Stimulated activated CD4-positive, alpha-beta T cell treated with anti-CD3 and anti-CD28 coated beads, Interleukin-15, amount 100 ng/mL, for 1 hour (primary cell): ENCODE measurements at places on chromosomes 4 and X.

DNA sequence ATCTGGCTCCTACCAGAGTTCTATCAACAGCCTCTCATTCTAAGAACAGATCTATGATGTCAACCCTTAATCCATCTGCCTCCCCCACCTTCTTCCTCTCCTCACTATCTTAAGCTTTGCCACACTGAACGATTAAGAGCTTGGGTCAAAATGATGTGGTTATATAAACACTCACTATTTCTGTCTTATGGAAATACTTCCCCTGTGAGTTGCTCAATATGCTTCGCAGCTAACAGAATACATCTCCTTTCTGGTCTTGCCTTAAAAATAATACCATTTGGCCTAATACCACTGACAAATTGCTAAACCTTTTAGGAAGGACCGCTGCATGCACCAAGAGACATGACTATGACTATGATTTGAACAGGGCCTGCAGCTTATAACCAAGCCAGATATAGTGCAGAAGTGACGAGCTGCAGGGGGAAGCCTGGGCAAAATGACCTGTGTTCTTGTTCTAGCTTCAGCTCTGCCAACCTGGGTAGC is 130.9 kb downstream of the RNF150 start:
- DNase-seq = no peak

GRCh38 chrX:153628665-153629064 is 18.3 kb upstream of the DUSP9 start:
- DNase-seq = no peak

- DNase-seq = peak; percentile 23
These were observed 487 bp downstream of the HMGB2 start for GRCh38 chr4:173333658-173334084.

GRCh38 chr4:62656006-62656405 is 1455.9 kb downstream of the ADGRL3 start:
- no peak for DNase-seq

GRCh38 chrX:18534949-18535348 is 109.5 kb downstream of the CDKL5 start:
- no peak for DNase-seq

GRCh38 chr4:150668824-150669223 is 86.9 kb downstream of the MAB21L2 start:
- DNase-seq = no peak

GRCh38 chr4:148954011-148954749 is 512.0 kb upstream of the NR3C2 start:
- no peak for DNase-seq

DNA sequence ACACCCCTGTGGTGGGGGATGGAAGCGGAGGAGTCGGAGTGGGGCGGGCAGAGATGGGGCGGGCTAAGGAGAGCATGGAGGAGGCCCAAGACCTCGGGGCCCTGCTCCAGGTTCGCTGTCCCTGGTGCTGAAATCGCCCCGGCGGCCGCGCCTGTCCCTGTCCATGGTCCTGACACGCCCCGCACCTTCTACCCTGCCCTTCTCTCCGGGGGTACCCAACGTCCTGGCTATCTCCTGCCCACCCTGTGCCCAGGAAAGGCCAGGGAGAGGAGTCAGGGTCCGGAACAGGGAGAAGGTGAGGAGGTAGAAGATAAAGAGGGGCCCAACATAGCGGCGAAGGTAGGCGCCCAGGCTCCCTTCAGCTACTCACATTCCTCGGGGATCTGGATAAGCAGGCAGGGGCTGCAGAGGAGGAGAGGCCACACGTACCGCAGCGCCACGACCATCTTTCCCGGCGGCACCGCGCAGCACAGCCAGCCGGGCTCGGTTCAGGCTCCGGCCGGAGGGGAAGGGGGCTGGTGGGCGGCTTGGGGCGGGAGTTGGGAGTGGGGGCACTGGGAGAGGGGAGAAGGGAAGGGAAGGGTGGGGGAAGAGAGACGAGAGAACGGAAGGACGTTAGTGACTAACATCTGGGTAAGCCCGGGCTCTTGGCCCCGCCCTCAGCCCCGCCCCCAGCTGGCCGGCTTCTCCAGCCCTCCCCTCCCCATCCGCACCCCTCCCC is 10.4 kb downstream of the L1CAM start:
- peak; percentile 56 for DNase-seq

DNA sequence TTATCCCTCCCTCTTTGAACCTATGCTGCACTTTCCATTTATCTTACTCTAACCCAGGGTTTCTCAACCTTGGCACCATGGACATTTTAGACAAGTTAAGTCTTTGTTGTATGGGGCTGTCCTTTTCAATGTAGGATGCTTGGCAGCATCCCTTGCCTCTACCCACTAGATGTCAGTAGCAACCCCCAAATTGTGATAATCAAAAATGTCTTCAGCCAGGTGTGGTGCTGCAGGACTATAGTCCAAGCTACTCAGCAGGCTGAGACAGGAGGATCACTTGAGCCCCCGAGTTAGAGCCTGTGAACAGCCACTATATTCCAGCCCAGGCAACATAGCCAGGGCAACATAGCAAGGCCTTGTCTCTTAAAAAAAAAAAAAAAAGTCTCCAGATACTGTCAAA is 7.0 kb downstream of the LRCH2 start:
- DNase-seq = no peak

DNA sequence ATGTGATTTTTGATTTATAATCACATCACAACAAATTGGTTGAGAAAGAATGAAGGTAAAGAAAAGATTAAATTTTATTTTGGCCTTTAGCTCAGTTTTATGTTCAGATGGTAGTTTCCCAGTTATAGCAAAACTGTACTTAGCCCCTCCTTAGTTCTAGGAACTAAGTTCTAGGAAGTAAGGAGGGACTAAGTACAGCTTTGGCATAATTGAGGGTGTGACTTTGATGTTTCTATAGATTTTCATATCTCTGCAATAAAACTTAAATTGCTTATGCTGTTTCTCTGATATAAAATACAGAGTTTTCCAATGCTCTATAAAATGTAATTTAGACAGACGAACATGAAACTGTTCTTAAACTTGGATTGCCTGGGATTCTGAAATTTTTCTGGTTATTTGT is 46.6 kb upstream of the SLC4A4 start:
- no peak for DNase-seq

DNA sequence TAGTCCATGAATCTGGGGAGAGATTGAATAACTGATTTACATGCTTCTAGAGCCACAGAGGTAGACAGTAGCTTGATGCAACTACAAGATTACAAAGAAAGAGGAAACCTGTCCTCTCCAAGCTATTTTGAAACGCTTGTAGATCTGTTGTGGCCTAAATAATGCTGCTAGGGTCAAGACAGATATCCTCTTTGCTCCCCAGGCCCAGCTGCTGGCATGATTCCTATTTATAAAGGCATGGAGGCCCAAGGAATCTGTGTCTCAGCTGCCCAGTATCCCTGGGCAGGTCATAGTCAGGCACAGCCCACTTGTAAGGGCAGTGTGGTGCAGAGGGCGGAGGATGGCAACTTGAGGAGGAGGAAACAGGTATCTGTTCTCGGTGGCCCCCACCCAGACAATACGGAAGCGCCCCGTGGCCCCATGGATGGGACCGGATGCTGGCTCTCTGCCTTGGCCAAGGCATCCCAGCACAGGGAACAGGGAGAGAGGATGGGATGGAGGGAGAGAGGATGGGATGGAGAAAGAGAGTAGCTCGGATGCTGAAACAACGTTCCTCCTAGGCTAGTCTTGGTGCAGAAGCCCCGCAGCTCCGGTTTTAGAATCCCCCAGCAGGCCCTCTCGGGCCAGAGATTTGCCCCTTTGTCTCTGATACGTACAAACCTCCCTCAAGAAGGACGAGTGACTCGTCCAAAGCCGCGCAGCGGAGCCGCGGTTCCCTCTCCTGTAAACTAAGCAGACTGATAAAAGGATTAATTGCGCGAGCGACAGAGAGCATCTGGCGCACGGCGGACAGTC is 767 bp upstream of the SMIM20 start:
- no peak for DNase-seq

DNA sequence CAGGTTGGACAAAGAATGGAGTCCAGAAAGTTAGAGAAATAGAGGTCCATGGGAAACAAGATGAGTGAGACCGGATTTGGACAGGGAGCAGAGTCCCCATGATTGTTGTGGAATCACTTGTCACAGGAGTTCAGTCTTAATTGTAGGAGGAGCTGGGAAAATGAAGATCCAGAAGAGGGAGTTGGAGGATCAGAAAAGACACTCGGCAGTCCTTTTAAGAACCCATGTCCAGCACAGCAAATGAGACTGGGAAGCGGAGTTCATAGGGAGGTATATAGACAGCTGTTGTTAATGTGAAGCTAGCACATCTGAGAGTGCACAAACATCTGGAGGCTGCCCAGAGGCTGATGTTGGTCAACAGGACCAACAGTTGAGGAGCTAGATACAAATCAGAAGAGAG is 111.4 kb upstream of the RXFP1 start:
- DNase-seq = no peak

- DNase-seq = no peak
These were observed 706.4 kb downstream of the SMARCA1 start for GRCh38 chrX:128816919-128817318.

GRCh38 chrX:127459790-127460189 is 592.4 kb downstream of the ACTRT1 start:
- no peak for DNase-seq

DNA sequence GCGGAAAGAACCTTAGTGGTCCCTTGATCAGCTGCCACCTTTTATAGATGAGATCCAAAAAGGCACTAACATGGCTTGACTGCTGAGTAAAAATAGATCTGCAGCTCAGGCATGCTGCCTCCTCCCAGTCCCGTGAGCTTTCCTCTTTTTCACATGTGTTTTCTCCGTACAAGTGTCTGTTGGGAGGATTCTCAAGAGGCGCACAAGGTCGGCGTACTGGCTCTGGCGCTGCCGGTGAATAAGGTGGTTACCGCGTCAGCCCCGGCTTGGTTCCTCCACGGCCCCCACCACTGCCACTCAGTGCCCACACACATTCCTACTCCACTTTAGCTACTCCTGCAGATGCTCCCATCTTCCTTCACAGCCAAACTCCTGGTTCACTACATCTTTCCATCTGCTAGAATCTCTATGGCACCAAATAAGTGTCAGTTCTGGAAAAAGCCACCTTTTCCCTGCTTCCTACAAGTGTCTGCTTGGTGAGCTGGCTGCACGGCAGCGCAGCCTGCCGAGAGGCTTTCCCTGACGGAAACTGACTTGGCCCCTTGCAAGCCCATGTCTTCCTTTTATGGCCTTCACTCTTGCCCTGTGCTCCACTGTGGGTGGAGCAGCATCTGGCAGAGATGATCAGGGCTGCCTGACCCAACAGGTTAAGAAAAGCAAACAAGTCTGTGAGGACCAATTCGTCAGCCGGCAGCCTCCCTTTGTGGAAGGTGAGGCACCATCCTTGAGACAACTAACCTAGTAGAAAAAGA is 99.8 kb downstream of the KLHL8 start:
- no peak for DNase-seq

DNA sequence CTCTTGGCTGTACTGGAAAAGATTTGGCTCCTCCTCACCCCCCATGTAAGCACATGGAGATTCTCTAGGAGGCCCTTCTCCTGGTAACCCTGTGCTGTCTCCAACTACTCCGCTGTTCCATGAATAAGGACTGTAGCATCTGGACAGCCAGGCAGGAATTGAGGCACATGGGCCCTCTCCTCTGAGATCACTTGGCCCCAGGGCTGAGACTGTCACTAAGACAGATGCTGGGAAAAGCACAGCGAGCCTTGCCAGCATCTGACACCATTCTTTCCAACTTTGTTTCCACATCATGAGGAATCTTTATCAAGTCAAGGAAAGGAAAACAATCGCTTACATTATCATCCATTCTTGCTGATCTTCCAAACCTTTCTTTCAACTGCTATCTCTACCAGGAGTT is 222.6 kb upstream of the INTU start:
- no peak for DNase-seq

- no peak for DNase-seq
These were observed 18.2 kb downstream of the PRDM8 start for GRCh38 chr4:80215449-80216052.

DNA sequence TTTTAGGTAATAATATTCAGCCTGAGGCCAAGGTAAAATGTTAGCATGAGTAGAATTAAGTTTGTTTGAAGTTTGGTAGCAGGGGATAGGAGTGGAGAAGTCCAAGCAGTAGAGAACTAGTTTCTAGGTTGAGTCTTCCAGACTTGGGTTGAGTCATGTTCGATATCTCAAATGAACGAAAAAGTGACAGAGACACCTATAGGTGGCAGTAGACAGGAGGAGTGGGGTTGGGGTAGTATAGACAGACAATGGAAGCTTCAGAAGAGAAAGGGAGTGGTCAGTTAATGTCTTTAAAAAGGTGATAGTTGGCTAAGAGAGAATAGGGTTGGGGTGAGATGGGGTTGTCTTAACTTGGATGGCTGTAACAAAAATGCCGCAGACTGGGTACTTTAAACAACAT is 58.7 kb upstream of the EMCN start:
- DNase-seq = no peak

DNA sequence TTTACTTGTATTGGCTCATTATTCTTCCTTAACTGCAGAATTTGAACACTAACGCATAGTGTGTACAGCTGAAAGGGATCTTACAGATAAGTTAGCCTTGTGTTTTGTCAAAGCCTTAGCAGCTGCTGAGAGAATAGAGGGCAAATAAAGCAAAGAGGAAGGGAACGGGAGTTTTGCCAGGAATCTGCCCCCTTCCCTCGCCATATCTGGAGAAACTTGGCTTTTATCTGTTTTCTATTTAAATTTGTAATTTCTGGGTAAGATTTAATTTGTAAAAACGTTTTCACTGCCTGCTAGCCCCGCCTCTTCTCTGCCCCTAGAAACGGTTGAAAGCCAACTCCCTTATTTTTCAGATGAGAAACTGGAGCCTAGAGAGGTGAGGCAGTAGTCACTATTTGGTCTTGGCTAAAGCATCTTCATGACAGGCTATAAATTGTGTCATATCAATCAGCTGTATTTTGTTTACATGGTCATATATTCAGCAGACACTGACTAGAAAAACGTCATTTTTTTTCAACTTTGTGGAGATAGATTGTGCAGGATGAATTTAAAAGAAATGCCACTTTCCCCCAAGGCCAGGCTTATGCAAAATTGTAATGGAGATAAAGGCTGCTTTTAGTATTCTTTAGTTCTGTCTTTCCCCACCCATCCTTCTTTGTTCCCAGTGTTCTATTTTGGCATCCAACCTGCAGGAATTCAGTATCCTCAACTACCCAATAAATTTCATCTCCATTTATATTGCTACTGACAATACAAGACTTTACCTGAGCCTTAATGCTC is 319.4 kb downstream of the SH2D1A start:
- DNase-seq = no peak
